ENCODE measurements at places on chromosomes 16 and 17.

DNA sequence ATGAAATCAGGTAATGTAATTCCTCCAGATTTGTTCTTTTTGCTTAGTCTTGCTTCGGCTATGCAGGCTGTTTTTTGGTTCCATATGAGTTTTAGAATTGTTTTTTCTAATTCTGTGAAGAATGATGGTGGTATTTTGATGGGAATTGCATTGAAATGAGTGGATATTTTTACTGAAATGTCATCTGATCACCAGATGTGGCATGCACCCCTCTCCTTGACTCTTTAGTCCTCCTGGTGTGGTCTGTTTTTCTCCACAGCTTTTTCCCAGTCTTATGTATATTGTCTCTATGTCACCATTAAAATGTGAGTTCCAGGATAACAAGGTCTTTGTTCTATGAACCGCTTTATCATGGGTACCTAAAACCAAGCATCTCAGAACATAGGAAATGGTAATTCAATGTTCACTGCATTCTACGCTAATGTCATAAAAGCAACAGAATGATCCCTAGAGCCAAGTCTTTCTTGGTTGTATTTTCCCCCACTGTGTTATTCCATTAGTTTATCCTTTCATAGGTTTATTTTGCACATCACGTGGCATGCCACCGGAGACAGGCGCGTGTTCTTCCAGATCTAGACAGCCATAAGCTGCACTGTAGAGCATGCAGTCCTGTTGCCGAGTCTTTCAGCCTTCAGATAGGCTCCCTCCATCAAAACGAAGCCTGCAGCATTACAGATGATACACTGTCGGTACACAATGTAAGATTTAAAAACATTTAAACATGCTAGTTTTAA lies 172.5 kb downstream of the RPTOR start:
- DNase-seq = no peak

DNA sequence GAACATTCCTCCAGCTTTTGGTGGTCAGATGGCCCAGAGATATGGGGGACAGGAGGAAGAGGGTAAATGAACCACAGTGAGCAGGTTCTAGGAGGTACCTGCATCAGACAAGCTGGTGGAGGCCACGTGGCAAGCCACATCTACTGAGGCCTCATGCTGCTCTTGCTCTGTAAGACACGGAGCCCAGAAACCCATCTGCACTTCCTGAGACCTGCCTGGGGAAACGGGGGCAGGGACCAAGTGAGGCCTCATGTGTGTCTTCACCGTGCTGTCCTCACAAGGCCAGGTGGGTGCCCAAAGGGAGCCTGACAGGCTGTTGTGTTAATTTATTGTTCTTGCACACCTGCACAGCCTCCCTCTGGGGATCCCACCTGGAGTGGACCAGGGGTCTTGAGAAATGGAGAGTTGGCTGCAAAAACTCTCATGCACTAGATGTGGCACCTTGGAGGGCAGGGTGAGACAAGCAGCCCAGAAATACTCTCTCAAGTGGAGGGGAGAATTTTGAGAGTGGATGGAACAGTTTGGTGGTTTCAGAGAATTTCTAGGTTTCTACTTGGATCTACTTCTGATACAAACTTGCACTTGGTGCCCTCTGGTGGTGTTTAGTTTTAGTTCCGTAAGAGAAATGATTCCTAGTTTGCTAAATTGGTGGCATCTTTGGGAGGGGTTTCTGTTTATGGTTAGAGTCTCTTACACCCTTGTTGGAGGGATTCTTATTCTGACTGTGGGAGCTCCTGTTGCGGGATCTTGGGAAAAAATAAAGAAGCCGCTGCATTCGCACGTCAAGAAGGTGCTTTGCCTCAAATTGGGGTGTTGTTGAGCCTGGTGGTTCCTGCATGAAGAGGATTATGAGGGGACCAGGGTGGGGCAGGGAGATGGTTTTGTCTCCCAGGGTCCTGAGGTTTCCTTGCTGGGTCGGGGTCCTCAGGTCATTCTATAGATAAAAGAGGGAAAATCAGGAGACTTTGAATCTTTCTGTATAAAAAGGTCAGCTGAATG lies 47.5 kb downstream of the SLC6A2 start:
- DNase-seq = no peak

DNA sequence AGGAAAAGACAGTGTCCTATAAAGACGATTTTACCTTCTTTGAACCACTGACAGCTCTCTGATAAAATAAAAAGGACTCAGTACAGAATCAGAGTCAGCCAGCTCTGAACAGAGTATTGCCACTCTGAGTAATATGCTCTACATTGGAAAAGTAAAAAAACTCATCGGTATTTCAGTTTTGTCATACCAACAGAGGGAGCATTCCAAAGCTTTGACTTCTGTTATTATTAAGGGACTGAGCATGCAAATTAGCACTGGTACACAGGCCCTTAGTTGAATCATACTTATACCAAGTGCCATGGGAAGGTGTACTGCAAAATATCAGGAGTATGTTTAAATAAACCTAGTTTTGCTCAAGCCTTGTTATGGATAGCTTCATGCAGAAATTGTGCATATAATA lies 509.0 kb upstream of the KIF2B start:
- DNase-seq = no peak

DNA sequence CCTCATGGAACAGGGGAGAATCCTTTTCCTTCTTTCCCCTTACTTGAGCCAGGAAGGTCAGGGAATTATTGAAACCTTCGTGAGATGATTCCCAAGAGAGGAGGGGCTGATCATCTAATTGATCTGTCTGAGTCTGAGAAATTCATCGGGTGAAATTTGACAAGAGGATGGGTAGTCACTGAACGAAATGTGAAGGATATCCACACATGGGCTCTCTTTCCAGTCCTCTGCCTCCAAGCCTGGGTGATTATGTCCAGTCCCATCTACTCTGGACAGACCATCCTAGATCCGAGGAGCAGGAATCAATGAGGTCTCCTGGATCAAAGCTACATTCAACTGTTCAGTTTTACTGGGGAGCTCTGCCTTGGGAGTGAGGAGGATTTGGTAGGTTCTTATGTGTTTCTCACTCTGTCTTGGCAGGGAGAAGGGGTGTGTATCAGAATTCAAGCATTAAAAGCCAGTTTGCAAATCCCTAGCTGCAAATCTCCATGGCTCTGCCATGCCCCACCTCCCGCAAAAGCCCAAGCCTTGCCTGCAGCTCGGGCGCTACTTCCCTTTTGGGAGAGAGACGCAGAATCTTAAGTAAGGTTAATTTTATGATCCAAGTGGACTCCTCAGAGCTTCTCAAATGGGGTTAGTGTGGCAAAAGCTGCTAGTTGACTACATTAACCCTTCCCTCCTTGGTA lies 47.1 kb upstream of the TEKT3 start:
- no peak for DNase-seq

DNA sequence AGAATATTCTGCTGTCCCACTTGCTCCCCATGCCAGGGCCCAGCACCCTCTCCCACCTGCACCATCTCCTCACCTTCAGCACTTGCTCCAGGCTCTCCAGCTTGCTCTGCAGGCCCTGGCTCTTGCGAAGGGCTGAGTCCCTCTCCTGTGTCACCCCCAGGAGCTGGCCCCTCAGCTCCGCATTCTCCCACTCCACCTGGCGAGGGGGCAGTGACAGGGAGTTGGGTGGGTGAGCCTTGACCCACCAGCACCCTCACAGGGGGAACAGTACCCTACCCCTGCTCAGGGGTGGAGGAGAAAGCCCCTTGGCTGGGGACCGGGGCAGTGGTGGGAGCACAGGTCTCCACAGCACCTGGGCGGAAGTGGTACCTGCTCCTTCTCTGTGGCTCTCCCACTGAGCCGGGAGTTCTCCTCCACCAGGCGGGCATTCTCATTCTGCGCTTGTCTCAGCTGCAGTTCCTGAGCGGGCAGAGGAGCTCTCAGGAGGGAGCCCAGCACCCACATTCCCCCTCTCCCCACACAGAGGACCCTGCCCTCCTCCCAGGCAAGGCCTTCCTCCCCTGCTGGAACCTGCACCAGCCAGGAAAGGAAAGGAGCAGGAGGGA lies 5.9 kb downstream of the TSPOAP1 start:
- DNase-seq = no peak

DNA sequence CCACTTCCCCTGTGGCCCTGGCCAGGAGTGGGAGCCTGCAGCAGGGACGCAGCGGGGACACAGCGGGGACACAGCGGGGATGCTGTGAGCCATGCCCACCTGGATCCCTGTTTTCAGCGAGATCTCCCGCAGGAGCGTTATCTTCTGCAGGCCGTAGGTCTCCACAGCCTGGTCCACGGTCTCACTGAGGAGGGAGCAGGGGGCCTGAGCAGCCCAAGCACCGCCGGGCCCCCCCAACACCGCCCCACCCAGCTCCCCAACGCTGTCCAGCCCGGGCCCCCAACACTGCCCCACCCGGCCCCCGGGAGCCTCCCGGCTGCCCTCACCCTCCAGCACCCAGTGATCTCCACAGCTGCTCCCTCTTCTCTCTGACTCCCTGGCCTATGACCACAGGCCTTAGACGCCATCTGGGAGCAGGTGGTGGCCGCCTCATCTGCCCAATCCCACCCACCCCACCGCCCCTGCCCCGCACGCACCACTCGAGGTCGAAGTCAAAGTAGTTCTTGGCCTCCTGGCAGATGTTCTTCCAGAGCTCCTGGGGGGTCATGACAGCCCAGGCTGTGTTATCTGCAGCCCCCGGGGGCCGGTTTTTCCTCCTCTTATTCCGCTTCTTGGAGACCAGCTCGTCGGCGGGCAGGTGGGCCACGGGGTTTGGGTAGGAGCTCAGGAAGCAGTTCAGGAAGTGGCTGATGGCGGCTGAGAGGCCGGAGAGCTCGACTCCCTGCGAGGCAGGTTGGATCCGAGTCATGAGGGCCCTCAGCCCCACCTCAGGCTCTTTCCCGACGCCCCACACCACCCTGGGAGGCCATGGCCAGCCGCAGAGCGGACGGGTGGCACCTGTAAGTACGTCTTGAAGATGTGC lies 17.0 kb downstream of the CLUH start:
- DNase-seq = no peak
